ENCODE measurements at places on chromosomes 11 and 22.

DNA sequence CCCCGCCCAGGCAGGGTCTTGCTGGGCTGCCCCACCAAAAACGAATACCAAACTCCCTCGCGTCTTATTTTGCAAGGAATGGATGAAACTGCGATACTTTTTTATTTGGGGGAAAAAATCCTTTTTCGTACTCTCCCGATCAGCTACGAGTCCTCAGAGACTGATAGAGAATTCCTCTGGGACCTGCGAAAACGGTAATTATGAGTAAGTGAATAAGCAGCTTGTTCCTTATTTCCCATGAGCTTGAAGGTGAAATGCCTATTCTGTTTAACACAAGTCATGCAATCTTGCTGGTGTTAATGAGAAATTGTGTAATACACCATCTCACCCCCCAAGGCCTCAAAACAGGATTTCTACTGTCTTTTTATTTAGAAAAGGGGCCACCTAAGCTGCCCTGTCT is 5.5 kb downstream of the GRK3 start:
- DNase-seq, result peak; percentile 62

DNA sequence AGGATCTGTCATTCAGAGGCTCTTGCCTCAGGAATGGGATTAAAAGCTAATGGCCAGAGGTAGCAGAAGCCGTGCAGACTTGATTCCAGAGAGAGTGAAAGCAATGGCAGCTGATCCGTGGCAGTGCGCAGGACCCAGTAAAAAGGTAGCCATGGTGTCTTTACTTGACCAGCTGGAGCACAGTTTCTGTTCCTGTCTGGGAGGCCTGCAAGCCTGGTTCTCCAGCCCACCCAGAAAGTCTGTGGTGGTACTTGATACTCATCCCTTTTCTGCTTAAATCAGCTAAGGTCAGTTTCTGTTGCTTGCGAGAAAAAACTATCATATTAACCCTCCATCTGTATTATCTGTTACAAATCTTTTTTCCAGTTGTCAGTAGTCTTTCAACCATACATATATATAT is 86.7 kb downstream of the RPS6KA4 start:
- DNase-seq, result no peak

- no peak for DNase-seq
Observed at GRCh38 chr11:28738549-28738948, 630.4 kb downstream of the METTL15 start.

GRCh38 chr22:48490500-48491411 is 1336.9 kb downstream of the BRD1 start:
- no peak for DNase-seq

DNA sequence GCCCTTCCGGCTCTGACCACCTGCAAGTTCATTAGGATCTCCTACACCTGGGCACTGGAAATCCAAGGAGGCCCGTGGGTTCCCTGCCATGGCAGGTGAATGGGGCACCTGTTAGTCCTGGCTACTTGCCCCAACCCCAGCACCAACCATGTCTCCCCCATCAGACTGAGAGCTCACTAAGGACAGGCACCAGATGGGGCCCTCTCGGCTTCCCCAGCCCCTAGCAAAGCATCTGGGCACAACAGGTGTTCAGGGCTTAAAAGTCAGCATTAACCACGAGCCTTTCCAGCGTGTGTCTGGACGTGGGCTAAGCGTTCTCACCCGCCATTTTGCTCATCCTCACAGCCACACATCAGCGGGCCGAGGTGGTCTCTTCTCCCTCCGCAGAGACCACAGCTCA is 2.2 kb downstream of the SULT4A1 start:
- DNase-seq, result no peak

GRCh38 chr11:80916173-80916798 is 1475.5 kb upstream of the TENM4 start:
- DNase-seq, result no peak

- no peak for DNase-seq
Observed at GRCh38 chr11:126421271-126421671, 65.8 kb downstream of the ST3GAL4 start.

- DNase-seq, result no peak
Observed at GRCh38 chr11:8386134-8386864, 122.6 kb upstream of the LMO1 start.

- no peak for DNase-seq
Observed at GRCh38 chr11:92911478-92911877, 58.0 kb upstream of the MTNR1B start.

- DNase-seq, result no peak
Observed at GRCh38 chr22:27088026-27088425, 430.6 kb downstream of the MIAT start.

- DNase-seq, result no peak
Observed at GRCh38 chr11:121839781-121840180, 276.2 kb downstream of the BLID start.

DNA sequence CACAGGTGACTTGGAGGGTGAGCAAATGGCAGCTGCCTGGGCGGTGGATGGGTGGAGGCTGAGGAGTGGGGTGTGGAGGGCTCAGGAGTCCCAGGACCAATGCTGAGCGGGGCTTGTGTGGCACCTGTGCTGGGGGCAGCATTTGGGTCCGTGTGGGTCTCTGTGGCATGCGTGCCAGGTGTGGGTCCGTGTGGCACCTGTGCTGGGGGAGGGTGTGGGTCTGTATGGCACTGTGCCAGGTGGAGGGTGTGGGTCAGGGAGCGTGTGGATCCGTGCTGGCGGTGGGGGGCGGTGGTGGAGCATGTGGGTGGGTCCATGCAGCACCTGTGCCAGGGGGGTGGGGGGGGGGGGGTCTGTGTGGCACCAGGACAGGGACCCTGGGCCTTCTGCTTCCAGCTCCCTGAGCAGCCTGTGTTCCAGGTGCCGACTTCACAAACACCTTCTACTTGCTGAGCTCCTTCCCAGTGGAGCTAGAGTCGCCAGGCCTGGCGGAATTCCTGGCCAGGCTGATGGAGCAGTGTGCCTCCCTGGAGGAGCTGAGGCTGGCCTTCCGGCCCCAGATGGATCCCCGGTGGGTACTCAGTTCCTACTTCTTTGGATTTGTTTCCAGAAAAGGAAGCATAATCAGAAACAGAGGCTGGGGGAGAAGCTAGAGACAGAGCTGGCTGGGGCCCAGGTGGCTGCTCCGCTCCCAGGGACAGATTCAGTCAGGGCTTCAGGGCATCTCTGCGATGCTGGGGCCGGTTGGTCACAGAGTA is 14.7 kb downstream of the SELENOO start:
- no peak for DNase-seq

GRCh38 chr11:94129512-94130297 is 1.1 kb downstream of the PANX1 start:
- DNase-seq, result no peak

GRCh38 chr11:1843796-1844195 is 5.0 kb downstream of the TNNI2 start:
- DNase-seq, result no peak

GRCh38 chr11:67499808-67500483 is 5.2 kb downstream of the PITPNM1 start:
- DNase-seq, result no peak

DNA sequence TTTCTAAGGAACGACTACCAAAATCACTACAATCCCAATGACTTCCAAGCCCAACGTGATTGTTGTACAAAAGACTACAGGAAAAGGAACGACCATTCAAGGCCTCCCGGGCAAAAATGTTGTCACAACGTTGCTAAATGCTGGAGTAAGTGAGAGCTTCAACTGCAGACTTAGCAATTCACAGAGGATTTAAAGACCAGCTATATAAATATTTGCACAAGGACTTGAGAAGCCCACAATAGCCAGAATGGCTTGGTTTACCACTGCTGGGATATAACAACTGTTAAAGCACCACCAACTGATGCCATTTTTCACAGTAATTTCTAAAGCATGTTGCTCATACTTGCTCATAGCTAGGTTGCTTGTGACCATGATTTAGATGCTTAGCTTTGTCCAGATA is 78.3 kb downstream of the EMSY start:
- DNase-seq, result no peak

GRCh38 chr11:31106326-31106725 is 263.2 kb downstream of the DCDC1 start:
- DNase-seq, result no peak

- no peak for DNase-seq
Observed at GRCh38 chr22:45842291-45842991, 134.5 kb downstream of the WNT7B start.

DNA sequence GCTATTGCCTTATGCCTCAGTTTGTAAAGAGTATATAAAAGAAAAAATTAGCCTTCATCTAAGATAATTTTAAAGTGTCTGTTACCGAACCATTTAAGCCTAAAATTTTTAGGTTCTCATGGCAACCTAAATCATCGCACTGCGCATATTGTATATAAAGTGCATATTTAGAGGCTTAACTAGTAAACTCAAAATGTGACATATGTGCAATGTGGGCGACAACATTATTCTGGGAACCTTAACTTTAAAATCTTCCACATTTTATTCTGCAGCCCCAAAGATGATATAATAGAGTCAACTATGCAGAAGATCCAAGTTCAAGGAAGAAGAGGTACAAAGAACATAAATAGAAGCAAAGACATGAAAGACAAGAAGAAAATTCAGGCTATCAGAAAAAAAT is 23.0 kb downstream of the CELF1 start:
- DNase-seq, result no peak

- no peak for DNase-seq
Observed at GRCh38 chr11:117354550-117354949, 26.9 kb downstream of the CEP164 start.

DNA sequence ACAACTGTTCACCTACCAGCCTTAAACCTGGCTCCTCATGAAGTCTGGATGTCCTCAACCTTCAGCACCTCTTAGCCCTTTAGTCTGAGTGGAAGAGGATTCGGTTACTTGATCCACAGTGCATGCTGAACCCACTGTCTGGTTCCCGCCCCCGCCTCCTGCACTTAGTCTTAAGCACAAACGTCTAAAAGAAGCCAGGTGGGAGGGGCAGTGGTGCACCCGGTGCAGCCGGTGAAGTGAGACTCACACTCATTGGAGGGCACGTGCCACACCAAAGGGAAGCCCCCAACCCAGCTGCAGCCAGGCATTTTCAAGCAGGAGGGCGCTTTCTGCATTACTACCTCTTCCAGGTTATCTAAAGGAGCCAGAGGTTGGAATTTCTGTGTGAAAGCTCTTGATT is 146.8 kb downstream of the COMMD9 start:
- no peak for DNase-seq

DNA sequence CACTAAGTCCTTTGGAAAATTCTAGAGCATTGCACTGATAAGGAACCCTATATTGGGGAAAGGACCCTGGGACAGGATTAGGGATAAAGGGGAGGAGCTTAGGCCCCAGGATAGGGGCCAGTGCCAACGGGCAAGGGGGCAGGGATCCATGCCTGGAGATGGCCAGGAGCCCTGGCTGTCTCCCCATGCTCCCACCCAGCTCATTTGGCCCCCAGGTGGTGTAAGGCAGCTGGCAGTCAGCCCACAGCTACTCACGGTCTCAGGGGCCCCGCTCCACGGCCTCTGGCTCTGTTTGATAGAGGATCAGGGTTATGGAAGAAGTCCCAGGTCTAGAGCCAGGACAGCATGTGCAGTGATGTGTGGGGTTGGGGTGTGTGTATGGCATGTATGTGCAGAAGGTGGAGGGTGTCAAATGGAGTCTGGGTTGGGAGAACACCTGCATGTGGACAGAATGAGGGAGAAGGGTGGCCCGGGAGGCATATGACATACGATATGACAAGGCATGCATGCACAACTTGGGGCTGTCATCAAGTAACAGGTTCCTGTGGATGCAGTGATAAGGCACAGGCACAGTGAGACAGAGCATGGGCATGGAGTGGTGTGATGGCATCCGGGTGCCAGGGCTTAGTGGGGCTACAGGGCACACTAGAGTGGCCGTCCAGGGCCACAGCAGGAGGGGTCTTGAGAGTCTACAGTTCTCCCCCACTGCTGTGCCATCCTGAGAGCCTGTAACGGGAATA is 18.4 kb upstream of the PDE2A start:
- DNase-seq, result no peak

- DNase-seq, result no peak
Observed at GRCh38 chr11:108562746-108563581, 30.6 kb downstream of the EXPH5 start.

DNA sequence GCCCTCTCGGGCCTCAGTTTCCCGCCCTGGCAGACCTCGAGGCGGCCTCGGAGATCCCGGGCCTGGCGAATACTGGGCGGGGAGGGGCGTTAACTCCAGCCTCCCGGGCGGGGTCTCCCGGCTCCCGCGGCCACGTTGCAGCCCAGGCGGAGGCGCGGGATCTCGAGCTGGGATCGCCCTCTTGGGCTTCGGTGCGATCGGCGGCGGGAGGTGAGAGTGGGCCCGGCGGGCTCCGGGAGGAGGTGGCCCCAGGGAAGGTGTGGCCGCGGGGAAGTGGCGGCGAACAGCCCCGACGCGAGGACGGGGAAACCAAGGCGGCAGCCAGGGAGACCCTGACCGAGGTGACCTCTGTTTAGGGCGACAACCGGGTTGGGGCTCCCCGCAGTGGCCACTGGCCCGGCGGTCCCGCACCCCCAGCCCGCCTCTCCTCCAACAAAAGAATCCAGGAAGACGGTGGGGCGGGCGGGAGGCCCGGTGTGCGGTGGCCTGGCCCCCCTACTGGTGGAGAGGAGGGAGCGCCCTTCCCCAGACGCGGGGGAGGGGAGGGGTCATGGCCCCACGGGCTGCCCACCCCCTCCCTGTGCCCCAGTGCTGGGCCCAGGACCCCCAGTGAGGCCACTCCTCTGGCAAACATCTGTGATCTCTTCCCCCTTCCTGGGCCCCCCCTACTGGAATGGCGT is at the start of gene PHETA2:
TSS of gene PHETA2 (plus strand) at position 117 of the 680 bp plus-strand sequence. CDS start 3,046 bp downstream, outside the sequence.
- DNase-seq, result no peak

DNA sequence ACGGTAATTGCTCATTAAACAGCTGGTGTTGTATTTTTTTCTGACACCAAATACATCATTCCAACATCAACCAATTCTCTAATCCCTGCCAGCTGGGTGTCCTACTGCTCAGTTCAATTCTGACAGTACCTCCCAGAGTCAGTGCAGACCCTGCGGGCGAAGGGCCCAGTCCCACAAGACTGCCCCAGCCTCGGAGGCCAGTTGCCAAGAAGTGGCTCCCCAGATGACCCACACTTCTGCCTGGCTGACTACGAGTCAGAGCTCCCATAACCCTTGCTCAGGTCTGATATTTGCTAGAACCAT is 147.2 kb downstream of the CTTN start:
- no peak for DNase-seq

- no peak for DNase-seq
Observed at GRCh38 chr11:133618544-133618943, 86.2 kb upstream of the OPCML start.

GRCh38 chr11:3907590-3907989 is 52.1 kb downstream of the STIM1 start:
- no peak for DNase-seq

GRCh38 chr11:62433904-62434276 is 15.1 kb downstream of the SCGB1A1 start:
- DNase-seq, result no peak

All from HL-60 (cell line).